AG08395 (cell line): ENCODE measurements at places on chromosomes 16 and 17.

GRCh38 chr17:79036596-79036995 is 12.6 kb downstream of the C1QTNF1 start:
- DNase-seq = peak; percentile 90

- peak; percentile 50 for DNase-seq
These were observed 98.0 kb downstream of the CDK5R1 start for GRCh38 chr17:32584792-32585191.

- DNase-seq = peak; percentile 70
These were observed 5.4 kb upstream of the PRR35 start for GRCh38 chr16:554640-555365.

DNA sequence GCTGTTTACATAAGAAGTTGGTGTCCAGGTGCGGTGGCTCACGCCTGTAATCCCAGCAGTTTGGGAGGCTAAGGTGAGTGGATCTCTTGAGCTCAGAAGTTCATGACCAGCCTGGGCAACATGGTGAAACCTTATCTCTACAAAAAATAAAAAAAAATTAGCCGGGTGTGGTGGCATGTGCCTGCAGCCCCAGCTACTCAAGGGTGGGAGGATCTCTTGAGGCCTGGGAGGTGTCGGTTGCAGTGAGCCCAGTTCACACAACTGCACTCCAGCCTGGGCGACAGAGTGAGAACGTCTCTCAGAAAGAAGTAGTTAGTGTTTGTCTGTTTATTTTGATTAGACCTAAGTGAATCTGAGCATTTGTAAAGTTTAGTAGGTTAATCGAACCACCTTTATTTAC is 12.8 kb downstream of the DDX19A start:
- DNase-seq = no peak

- DNase-seq = no peak
These were observed 5.6 kb upstream of the CDK5R1 start for GRCh38 chr17:32481193-32481592.

GRCh38 chr16:13557418-13557817 is 362.5 kb upstream of the ERCC4 start:
- no peak for DNase-seq

DNA sequence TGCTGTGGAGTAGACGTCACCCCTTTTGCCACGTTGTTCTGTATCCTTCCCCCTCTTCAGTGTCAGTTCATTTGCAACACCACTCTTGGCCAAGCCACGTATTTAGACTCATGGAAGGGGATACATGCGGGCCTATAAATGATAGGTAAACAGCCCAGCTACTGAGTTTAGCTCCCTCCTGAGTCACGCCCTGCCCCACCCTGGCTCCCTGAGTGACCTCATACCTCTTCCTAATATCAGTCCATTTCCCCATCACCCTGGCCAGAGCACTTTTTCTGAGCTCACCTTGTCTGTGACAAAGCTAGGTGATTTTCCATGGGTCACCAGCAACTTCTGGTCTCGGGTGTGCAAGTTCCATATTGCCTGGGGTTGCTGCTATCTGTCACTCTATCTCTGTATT is 147.2 kb upstream of the MAF start:
- no peak for DNase-seq

DNA sequence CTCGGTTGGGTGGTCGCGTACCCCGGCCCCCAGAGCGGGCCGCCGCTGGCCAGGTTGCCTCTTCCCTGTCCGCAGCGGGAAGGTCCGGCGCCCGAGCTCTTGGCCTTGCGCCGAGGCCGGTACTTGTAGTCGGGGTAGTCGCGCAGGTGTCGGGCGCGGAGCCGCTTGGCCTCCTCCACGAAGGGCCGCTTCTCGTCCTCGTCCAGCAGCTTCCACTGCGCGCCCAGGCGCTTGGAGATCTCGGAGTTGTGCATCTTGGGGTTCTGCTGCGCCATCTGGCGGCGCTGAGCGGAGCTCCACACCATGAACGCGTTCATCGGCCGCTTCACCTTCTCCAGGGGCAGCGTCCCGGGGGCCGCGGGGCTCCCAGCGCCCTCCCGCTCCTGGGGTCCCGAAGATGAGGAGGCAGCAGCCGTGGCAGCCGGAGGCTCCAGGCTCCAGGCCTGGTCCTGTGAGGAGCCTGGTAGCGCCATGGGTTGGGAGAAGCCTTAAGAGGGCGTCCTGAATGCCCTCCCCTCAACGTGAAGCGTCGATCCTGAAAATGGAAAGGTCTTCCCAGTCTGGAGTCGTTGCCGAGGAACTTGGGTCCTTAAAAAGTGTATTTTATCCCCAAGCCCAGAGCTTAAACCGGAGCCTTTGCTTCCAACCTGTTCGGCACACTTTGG is 558 bp downstream of the SOX15 start:
- peak; percentile 85 for DNase-seq

DNA sequence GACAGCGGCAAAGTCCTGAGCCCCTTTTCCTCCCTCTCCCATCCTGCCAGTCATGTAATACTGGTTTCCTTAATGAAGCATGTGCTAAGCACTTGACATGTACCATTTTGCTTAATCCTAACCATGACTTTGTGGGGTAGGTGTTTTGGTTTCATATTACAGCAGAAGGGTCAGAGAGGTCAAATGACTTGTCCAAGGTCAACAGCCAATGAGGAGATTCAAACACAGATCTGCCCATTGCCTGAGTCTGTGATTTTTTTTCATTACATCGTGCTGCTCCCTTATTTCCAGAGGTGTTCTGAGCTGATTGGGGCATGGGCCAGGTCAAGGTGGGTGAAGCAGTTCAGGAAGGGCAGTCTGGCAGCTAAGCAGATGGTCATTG is 17.6 kb upstream of the PHF12 start:
- DNase-seq = no peak

DNA sequence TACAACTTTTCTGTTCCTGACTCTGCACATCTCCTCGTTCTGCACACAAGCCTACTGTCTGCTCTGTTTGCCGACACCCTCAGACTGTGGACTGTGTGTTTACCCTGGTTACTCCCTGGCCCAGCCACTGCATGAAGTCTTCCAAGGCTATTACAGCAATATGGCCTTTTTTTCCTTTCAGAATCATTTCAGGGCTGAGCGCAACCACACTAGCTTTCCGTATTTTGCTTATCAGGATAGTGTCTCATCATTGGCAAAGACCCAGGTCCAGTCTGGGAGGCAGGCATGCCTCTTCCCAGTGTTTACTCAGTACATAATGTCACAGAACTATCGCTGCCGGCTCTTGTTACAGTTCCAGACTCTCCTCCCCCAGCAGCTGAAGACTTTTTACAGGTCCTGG is 10.1 kb downstream of the DNAH9 start:
- DNase-seq = no peak

DNA sequence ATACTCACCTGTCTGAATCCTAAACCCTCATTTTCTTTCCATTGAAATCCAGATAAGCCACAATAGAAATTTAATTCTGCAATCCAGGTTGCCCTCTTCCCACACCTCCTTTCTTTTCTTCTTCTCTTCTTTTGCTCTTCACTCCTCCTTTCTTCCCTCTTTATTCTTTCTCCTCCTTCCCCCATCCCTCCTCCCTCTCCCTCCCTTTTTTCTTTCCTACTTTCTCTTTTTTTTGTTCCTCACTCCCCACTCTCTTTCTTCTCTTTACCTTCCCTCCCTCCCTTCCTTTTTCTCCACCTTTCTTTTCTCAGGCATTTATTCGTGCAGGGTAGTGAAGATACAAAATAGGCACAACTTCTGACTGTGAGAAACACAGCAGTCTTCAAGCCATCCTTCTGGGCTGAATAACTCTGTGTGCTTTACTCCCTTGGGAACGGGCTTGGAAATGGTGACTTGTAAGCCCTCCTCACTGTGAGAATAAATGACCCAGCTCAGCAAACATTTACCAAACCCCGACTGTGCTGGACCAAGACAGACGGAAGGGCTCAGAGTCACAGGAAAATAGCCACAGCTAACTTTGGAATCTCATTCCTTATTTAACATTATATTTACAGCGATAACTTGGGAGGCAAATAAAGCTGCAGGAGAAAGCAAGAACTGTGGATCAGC is 140.8 kb downstream of the HAPSTR1 start:
- DNase-seq = no peak

- no peak for DNase-seq
These were observed 24.5 kb downstream of the C17orf67 start for GRCh38 chr17:56809106-56809819.

- no peak for DNase-seq
These were observed 263.3 kb upstream of the CDH5 start for GRCh38 chr16:66103211-66103610.

GRCh38 chr17:21129023-21129681 is 2.4 kb downstream of the DHRS7B start:
- DNase-seq = peak; percentile 77

DNA sequence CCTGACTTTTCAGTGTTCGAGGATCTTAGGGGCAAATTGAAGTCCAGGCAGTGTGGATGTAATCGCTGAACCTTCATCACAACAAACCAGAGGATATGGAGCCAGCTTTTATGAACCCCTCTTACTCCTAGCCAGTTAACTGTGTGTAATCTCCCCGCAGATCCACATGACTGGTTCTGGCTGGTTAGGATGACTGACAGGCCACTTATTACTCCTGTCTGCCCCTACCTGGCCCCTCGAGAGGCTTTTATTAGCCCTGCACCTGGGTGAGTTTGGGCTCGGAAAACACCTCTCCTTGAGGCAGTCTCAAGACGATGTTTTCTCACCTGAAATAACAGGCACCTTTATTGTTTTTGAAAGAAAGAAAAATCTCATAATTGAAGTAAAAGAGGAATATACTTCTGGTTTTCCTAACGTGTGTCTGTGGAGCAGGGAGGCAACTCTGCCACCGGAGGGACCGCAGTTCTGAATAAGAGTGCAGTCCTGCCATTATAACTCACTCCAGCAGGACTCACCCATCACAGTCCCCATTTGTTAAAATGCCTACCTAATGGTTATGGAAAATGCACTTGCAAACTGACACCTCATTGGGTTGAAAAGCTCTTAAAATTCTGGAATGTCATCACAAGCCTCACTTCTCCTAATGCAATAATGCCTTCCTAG is 291.9 kb upstream of the N4BP1 start:
- peak; percentile 29 for DNase-seq

GRCh38 chr16:77939968-77940367 is 82.4 kb upstream of the CLEC3A start:
- no peak for DNase-seq

DNA sequence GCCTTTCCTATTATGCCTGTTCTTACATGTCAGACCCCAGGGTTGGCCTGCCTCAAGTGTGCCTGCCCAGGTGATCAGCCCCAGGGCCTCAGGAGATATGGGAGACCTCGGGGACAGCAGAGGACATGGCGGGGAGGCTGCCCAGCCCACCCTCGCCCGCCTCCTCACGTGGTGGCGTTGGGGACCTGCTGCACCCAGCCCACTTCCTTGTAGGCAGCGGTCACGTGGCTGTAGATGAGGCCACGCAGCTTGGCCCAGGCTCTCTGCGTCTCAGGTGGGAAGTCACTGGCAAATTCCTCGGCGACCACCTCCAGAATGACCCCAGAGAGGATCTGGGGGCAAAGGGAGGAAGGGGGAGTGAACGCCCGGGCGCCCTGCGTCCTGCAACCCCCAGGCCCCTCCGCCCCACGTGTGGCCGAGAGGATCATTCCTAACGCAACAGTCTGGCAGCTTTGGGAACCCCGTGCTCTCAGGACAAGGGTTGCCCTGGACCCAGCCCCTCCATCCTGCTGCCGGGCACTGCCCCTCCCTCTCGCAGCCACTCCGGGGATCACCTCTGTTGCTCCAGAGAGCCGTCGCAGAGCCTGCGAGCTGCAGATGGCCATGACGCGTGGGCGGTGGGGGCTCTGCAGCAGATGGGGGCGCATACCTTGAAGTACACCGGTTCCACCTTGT is 6.6 kb downstream of the CYGB start:
- DNase-seq = no peak

DNA sequence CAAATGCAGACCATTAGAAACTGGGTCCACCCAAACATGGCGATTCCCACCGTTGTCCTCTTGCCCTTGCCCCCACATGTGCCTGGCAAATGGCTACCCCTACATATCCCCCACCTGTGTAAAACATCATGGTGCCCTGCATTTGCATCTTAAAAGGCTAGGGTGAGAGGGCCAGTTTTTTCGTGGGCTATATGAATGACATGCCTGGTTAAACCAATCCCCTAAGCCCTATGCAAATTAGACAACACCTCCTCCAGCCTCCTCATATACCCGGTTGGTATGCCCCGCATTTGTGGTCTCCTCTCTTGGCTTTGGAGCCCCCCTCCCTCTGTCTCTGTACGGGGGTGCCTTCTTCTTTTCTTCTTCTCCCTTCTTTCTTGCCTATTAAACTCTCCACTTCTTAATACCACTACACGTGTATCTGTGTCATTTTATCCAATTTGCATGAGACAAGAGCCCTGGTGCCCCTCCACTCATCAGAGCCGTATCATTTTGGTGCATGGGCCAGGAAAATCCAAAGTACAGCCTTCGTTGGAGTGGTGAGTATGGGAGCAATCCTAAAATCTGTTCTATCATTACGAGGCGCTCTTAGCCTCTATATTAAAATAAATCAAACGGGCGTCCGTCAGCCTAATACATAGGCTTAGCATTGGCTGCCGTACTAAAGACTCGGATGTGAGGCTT is 30.1 kb downstream of the QPRT start:
- DNase-seq = no peak

- DNase-seq = no peak
These were observed 100.1 kb downstream of the TMEM100 start for GRCh38 chr17:55622547-55622946.

DNA sequence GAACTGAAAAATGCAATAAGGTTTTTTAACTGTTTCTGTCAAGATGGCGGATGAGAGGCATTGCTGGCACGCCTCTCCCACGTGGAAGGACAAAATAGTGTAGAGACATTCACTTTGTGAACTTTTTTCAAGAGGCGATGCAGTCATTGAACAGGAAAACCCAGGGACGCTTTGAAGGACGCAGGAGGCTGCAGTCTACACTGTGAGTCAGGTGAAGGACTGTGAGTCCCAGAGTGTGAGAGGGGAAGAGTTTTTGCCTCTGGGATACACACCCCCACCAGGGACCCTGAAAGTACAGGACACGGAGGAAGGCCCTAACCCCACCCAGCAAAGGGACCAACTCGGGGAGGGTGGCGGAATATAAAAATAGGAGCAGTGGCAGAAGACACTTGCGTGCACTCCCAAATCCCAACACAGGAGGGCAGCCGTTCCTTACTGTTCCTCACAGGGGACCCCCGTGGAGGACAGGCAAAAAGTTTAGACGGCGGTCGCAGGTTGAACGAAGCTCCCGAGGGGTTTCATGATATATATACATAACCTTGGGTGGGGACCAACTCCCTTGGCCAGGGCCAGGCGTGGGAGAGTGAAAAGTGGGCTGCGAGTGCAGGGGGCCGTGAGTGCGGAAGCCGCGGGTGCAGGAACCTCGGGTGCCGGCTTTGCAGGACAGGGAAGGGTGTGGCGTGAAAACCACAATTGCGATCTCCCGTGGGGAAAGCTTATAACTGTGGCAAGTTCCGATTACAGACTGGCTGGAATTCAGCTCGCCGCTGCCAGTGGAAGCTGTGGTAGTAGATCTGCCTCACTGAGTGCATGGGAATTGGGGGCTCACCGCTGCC is 82.0 kb upstream of the ALOX12 start:
- DNase-seq = peak; percentile 79
